ENCODE measurements at places on chromosomes 2 and 18.

GRCh38 chr2:169080250-169081069 is 11.1 kb downstream of the DHRS9 start:
- no peak for DNase-seq

DNA sequence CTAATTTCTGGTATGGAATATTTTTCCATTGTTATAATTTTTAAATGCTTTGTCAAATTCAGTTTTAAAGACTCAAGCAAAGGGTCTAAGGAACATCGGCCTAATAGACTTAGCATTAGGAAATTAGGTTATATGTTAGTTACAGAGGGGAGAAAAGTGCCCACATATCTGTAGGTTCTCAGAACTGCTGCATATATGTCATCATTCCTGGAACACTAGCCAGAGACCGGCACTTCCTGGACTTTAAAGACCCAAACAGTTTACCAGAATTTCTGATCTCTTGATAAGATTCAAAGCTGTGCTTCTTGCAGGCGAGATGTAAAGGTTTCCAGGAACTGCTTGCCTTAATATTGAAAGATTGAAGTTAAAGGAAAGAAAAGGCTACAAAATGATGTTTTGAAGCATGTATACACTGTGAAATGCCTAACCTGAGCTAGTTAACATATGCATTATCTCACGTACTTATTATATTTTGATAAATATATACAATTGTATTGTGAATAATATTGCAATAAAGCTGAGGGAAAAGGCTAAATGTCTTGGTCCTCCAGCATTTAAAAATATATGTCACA is 993.6 kb downstream of the LRP1B start:
- no peak for DNase-seq

- no peak for DNase-seq
Measured at GRCh38 chr2:57760381-57760801, 286.2 kb upstream of the VRK2 start.

- DNase-seq: no peak
Measured at GRCh38 chr18:79117788-79118187, 48.6 kb downstream of the ATP9B start.

Data from renal pelvis (tissue), 12 donors.